ENCODE measurements at places on chromosomes 6 and 20. TPM values are rescaled to one million over a fixed set of nuclear protein-coding genes. Genes with fewer than 3 reads are reported as not detected.

Gene GPR63
- 0.60 TPM for total RNA-seq

Gene TBP
- 14.8 TPM for total RNA-seq

Gene ALDH8A1
- total RNA-seq, result 0.16 TPM

Gene MLN
- total RNA-seq, result not detected

Gene PCK1
- total RNA-seq, result 0.09 TPM

Gene HMGCLL1
- 0.12 TPM for total RNA-seq

Gene FAM209B
- total RNA-seq, result 0.48 TPM

Gene MTFR2
- total RNA-seq, result 12.8 TPM

Gene C6orf141
- 19.8 TPM for total RNA-seq

Gene ACOT13
- 27.3 TPM for total RNA-seq

Gene PPP1R14C
- 0.89 TPM for total RNA-seq

Gene CAPN11
- not detected for total RNA-seq

Gene TFAP2A
- 16.9 TPM for total RNA-seq

Gene TMEM170B
- 0.60 TPM for total RNA-seq

Gene BTN1A1
- 0.03 TPM for total RNA-seq

Gene APCDD1L
- total RNA-seq, result 0.07 TPM

Gene OLIG3
- not detected for total RNA-seq

All from A549 treated with CORT108297 at 1 μM for 4 hours (cell line).